A549 (cell line): ENCODE measurements at places on chromosomes 4 and X.
A peak's percentile ranks its signal among the peaks of the same experiment; 100 is the strongest.

- DNase-seq, result no peak
These were observed 1.3 kb upstream of the FAT1 start for GRCh38 chr4:186724864-186725468.

DNA sequence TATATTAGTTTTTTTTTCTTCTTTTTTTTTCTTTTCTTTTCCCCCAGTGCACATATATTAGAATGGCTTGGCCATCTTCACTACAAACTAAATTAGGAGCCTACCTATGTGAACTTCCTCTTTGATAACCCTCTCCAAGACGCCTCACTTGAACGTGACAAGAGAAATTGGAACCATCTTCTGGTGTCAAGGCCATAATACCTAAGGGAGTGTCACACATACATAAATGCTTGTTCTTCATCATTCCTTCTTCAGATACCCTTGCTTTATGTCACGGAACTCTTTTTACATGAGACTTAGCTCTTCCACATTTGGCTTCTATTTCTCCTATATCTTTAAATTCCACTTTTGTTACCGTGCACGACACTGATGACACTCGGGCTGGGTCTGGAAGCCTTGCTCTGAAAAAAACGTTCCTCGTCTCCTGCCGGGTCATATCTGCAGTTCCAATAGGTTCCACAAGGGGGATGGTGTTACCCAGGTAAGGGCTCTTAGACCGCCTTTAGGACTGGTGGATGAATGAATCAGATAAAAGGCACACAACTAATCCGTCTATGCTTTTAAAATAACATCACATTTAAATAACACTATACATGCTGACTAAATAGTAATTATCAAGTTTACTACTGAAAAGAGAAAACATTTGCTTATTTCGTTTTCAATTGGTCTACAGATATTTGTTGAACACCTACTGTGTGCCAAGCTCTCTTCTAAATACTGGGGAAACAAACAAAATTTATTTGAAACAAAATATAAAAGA is 19.9 kb downstream of the DGAT2L6 start:
- peak; percentile 77 for DNase-seq

GRCh38 chr4:11368701-11369115 is 60.0 kb downstream of the HS3ST1 start:
- no peak for DNase-seq

DNA sequence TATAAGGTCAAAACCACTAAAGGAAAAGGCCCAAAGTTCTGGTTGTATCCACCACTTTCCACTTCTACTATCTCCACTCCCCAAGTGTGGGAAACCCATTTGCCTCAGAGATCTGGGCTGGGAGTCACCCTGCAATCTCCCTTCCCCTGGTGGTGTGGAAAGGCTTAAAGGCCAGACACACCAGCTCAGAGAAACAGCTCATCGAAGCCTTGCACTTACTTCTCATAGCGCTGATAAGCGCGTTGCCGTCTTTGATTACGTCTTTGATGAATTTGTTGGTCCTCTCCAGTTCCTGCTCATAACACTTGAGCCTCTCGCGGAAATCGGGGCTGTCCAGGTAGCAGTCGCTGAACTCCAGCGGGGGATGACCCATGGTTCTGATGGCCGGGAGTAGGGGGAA is 647 bp downstream of the OPHN1 start:
- DNase-seq, result no peak

GRCh38 chr4:104896660-104897645 is 249.7 kb upstream of the TET2 start:
- no peak for DNase-seq

DNA sequence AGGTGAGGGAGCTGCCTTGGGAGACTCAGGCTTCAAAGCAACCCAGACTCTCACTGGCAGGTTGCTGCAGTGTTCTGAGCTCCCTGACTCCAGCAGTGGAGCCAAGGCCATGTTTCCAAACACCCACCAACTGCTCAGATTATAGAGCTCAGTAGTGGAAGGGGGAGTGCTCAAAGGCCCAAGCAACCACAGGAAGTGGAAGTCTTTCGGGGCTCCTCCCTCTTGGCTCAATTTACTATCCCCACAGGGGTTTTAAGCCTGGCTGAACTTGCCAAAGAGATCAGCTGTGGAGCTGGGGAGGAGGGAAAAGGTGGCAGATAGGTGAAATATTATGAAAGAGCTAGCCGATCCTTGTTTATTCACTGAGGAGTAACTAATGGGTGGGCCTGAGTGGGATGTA is 82.5 kb downstream of the HPRT1 start:
- DNase-seq, result no peak

- DNase-seq, result no peak
These were observed 25.1 kb upstream of the CLDN34 start for GRCh38 chrX:9942086-9942485.

- DNase-seq, result no peak
These were observed 530.5 kb downstream of the FAM133A start for GRCh38 chrX:94204524-94204923.

DNA sequence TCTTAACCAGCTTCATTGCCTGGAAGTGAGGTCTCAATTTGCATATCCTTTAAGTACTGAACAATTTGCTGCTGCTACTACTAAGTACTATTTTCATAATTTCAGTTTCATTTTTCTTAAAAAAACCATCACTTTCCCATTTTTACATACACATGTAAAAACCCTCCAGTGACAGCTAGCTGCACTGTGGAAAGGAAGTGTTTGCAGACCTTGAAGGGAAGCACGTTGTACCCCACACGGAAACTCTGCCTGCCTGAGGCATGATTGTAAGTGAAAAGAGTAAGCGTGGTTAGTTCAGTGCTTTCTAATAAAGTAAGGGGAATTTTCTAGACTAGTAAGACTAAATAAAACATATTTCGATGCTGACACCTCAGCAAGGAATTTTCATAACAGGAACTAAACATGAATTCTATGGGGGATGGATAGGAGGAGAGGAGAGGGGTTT is 103.6 kb downstream of the RAPGEF2 start:
- no peak for DNase-seq
